IgD-negative memory B cell (primary cell): ENCODE measurements at places on chromosomes 5 and 9. TPM values are rescaled to one million over a fixed set of nuclear protein-coding genes. Genes with fewer than 3 reads are reported as not detected.

Gene PCDHB6
- polyA plus RNA-seq = not detected

Gene PCDHB16
- polyA plus RNA-seq = not detected

Gene JMY
- 4.6 TPM for polyA plus RNA-seq

Gene ACTBL2
- polyA plus RNA-seq = not detected

Gene SPATA31D4
- not detected for polyA plus RNA-seq

Gene C9orf72
- 15.3 TPM for polyA plus RNA-seq

Gene ADAMTS19
- polyA plus RNA-seq = not detected

Gene CDH18
- polyA plus RNA-seq = not detected

Gene DDX4
- polyA plus RNA-seq = not detected

Gene SHOC1
- polyA plus RNA-seq = not detected

Gene SCAI
- polyA plus RNA-seq = 4.9 TPM

Gene GLRX
- polyA plus RNA-seq = 113 TPM

Gene SLCO6A1
- not detected for polyA plus RNA-seq

Gene C9orf50
- polyA plus RNA-seq = not detected

Gene FCN2
- polyA plus RNA-seq = not detected

Gene GGTA1
- not detected for polyA plus RNA-seq

Gene CDO1
- not detected for polyA plus RNA-seq

Gene TYRP1
- not detected for polyA plus RNA-seq

Gene SPINK7
- polyA plus RNA-seq = not detected

Gene NTNG2
- 0.84 TPM for polyA plus RNA-seq

Gene CBY3
- polyA plus RNA-seq = 0.64 TPM

Gene CDC20B
- polyA plus RNA-seq = not detected

Gene ACTL7B
- not detected for polyA plus RNA-seq

Gene UGT3A2
- not detected for polyA plus RNA-seq
